ENCODE measurements at places on chromosomes 16 and 17. TPM values are rescaled to one million over a fixed set of nuclear protein-coding genes. Genes with fewer than 3 reads are reported as not detected.

The TBC1D3K gene
- total RNA-seq = not detected

The OR4D2 gene
- total RNA-seq = not detected

The EMP2 gene
- 31.8 TPM for total RNA-seq

The LRRC75A gene
- total RNA-seq = 1.4 TPM

The SMPD3 gene
- total RNA-seq = 0.72 TPM

The SNAI3 gene
- not detected for total RNA-seq

The NEUROD2 gene
- total RNA-seq = not detected

The HSD11B2 gene
- not detected for total RNA-seq

DNA sequence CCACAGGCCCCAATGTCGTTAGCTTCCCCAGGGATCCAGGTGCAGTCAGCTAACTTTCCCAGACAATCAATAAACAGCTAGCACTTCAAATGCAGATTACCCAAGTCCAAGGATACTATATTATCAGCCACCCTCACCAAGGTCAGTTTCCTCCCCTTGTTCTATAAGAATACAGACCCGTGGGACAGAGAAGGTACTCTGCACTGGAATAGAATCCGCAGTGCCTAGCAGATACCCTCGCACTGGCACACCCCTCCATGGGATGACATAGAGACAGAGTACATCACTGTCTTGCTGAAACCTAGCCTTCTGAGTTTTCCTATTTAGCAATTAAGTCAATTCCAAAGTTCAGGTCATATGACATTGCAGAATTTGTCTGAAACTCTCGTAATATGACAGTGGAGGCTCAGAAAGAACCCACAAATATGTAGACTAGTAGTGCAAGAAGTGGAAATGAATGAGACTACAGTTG, 40.0 kb upstream of the ABCA10 start:
- no peak for DNase-seq

DNA sequence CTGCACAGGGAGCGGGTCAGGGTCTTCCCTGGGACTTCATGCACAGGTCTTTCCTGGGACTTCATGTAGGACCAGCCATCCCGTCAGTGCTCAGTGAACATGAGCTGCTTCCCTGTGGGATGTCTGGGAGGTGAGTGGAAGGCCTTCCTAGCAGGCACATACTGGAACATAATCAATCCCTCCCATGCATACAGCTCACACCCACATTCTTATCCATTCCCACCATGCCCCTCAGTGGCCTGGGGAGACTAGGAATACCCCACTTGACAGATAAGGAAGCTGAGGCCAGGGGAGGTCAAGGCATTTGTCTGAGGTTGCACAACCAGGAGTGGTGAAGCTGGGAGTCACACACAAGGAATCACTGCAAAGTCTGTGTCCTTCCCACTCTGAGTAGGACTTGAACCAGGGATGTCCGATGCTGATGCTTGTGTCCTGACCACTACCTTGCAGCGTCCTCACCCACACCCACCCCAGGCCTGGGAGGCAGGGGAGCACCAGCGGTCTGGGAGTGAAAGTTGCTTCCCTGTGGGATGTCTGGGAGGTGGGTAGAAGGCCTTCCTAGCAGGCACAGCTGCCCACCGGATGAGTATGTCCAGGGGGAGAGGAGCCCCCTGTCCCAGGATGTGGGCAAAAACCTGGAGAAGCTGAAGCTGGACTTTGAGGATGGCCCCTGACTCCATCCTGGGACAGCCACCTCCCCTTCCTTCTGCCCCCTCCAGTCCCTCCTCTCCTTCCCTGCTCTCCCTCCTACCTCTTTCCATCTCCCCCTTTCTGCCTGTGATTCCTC, 1.0 kb upstream of the NLRC5 start:
- peak; percentile 81 for DNase-seq

- DNase-seq = no peak
Observed at GRCh38 chr17:80731323-80731722, 186.7 kb downstream of the RPTOR start.

GRCh38 chr17:28188841-28189263, 130.1 kb upstream of the TMEM97 start:
- no peak for DNase-seq

GRCh38 chr16:46907061-46907774, 23.1 kb downstream of the GPT2 start:
- DNase-seq = no peak

DNA sequence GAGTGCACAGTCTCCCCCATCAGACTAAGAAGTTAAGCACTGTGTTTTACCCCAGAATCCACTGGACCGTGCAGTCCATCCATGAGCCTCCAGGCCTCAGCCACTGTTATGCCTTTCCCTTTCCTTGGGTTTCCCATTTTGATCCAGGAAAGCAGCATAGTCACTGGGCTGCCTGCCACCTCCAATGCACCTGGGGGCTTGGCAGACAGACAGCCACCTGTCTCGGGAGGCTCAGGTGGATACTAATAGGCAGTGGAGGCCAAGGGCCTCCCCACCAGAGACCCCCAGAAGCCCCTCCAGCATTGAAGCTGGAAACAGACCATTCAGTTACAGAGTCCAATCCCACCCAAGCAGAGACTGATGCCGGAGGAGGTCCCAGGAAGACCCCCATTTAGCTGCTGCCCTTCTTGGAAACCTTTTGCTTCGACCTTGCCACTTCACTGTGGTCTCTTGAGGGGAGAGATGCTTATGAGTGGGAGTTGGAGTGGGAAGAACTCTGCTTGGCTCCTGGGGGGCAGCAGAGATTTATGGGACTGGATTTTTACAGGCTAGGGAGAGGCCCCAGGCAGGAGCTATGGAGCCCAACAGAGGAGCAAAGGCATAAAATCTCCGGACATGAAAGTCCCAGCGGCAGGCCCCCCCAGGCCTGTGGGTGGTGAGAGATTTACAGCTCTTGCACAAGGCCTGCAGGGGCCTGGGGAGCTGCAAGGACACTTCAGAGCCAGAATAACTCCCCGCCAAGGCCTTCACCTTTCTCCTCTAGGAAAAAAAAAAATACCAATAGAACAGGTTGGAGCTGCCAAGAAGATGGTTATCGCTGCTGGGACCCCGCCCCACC, 12.2 kb upstream of the SP2 start:
- DNase-seq = no peak

GRCh38 chr16:66790130-66790733, 11.2 kb downstream of the TERB1 start:
- no peak for DNase-seq

Measured in osteoblast (primary cell).